ENCODE measurements at places on chromosomes 6 and 20. TPM values are rescaled to one million over a fixed set of nuclear protein-coding genes. Genes with fewer than 3 reads are reported as not detected.
A peak's percentile ranks its signal among the peaks of the same experiment; 100 is the strongest.

The ID4 gene
- 22.0 TPM for total RNA-seq

The PPP1R3D gene
- total RNA-seq: 0.58 TPM

GRCh38 chr6:18978337-18979128 lies 591.4 kb downstream of the RNF144B start:
- H3K4me1 ChIP-seq: peaks cover 6% of the 10 kb centered on the region
- H3K4me3 ChIP-seq: no peak overlapping the region
- no peaks in the 10 kb centered on the region for H3K36me3 ChIP-seq
- H3K27me3 ChIP-seq: no peaks in the 10 kb centered on the region
- peak; percentile 91 for DNase-seq

DNA sequence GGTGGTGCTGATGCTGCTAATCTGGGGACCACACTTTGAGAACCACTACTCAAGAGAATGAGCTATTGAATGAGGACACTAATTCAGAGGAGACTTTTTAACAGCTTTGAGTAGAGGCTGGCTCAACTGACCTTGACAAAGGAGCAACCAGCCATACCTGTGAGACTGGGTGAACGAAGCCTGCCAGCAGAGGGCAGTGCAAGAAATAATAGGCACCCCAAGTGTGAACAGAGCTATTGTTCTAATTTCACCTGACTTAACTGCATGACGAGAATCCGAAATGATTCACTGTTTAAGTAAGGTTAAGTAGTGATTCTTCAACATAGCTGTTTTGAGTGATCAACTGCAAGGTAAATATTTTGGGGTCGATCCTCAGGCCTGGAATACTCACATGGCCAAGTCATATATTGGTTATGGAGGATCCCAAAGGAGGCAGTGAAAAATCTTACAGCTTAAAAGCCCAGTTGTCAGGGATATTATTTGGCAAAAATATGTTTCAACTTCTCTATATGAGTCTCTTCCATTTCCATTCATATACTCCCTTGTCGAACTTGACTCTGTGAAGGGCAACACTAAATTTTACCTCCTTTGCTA lies 550.5 kb upstream of the MARCKS start:
- no peaks in the 10 kb centered on the region for H3K27me3 ChIP-seq
- no peaks in the 10 kb centered on the region for H3K4me1 ChIP-seq
- no peaks in the 10 kb centered on the region for H3K36me3 ChIP-seq
- peak; percentile 87 for DNase-seq

DNA sequence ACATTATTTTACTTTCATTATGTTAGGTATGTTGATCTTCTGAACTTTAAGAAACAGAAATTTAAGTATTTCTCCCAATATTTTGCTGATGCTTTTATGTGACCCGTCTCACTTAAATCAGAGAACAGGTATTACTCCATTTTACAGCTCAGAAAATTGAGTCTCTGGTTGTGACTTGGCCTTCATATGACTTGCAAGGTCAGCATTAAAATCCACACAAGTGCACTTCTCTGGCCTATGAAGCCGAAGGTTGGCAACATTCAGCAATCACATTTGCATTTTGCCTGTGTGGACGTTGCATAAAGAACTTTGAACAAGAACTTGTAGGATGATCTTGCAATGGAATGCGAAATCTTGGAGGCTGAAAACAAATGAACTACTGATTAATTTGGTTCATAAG lies 10.1 kb upstream of the MYLIP start:
- no peak overlapping the region for H3K4me3 ChIP-seq
- no peak for DNase-seq
- no peaks in the 10 kb centered on the region for H3K36me3 ChIP-seq
- no peaks in the 10 kb centered on the region for H3K27me3 ChIP-seq
- H3K4me1 ChIP-seq: no peaks in the 10 kb centered on the region

- no peaks in the 10 kb centered on the region for H3K36me3 ChIP-seq
- H3K4me1 ChIP-seq: peaks cover 9% of the 10 kb centered on the region
- no peak for DNase-seq
These were observed 73.9 kb downstream of the DCDC2 start for GRCh38 chr6:24284006-24284405.

DNA sequence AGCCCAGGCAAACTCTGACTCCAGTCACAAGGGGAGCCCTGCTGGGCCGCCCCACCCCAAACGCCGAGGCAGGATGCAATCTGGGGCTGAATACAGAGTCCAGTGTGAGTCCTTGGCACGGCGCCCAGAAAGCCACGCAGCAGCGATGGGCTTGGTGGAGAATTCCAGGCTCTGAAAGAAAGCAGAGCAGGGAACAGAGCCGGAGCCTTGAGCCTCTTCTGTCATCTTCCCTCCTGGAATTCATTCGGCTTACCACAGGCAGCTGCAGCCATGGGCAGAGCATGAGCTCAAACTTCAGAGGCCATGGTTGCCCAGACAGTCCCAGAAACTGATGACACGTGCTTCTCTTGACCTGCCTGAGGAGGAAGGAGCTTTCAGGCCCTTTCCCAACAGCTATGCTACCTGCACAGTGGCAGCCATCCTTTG lies 441.1 kb upstream of the JARID2 start:
- H3K36me3 ChIP-seq: no peaks in the 10 kb centered on the region
- H3K27ac ChIP-seq: no peak overlapping the region
- no peak overlapping the region for H3K4me3 ChIP-seq
- H3K27me3 ChIP-seq: no peaks in the 10 kb centered on the region
- peaks cover 32% of the 10 kb centered on the region for H3K4me1 ChIP-seq
- DNase-seq: peak; percentile 77

DNA sequence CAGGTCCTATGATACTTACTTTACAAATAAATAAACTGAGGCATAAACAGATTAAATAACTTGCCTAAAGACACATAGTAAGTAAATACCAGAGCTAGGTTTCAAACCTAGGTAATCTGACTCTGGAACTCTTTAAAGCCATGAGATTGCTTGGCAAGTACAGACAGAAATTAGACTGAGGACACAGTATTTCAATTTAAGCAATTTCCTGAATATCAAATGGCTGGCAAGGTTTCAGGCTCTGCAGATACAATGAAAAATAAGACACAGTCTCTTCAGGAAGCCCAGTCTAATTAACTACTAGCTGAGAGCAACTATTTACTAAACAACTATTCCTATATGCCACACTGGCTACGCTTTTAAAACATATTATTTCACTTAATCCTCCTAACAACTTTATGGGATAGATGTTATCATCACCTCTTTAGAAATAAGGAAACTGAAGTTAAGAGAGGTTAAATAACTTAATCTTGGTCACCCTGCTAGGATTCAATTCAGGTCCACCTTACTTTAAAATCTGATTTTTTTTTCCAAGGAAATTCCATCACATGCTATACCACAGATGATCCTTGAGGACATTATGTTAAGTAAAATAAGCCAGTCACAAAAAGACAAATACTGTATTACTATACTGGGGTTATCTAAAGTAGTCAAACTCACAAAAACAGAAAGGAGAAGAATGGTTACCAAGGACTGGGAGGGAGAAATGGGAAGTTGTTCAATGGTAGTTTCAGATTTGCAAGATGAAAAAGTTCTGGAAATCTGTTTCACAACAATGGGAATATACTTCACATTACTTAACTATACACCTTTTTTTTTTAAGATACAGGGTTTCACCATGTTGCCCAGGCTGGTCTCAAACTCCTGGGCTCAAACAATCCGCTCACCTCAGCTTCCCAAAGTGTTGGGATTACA lies 4.1 kb downstream of the TRPC4AP start:
- H3K27me3 ChIP-seq: no peaks in the 10 kb centered on the region
- H3K4me1 ChIP-seq: peaks cover 50% of the 10 kb centered on the region
- no peak overlapping the region for H3K4me3 ChIP-seq
- no peak for DNase-seq
